Right cardiac atrium (tissue), 5 donors: ENCODE measurements at places on chromosomes 7 and 10. TPM values are rescaled to one million over a fixed set of nuclear protein-coding genes. Genes with fewer than 3 reads are reported as not detected.

DNA sequence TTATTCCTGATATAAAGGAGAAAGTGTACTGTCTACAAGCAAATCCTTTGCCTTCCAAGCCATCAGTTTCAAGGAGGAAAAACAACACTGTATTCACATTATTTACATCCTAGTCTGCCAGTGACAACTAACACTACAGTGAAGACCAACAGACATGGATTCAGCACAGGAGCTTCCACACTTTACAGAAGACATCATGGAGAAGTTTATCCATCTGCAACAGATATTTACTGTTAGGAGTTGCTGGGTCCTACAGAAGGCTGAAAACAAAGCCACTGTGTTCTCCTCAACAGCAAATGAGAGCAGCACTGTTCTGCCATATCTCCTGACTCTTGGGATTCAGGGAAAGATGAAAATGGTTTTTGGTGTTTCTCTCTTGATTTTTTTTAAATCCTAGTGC lies 31.9 kb downstream of the NAPEPLD start:
- no peak for DNase-seq

Gene PITX3
- 0.25 TPM for total RNA-seq

- DNase-seq = no peak
Measured at GRCh38 chr7:41401833-41402232, 301.1 kb downstream of the INHBA start.

GRCh38 chr10:19579761-19580545 lies 236.3 kb upstream of the PLXDC2 start:
- no peak for DNase-seq

GRCh38 chr10:95275726-95276366 lies 15.0 kb downstream of the PDLIM1 start:
- DNase-seq = no peak
